ENCODE measurements at places on chromosomes 3 and 15.

- no peak for DNase-seq
Measured at GRCh38 chr15:74809956-74810355, 2.7 kb upstream of the LMAN1L start.

DNA sequence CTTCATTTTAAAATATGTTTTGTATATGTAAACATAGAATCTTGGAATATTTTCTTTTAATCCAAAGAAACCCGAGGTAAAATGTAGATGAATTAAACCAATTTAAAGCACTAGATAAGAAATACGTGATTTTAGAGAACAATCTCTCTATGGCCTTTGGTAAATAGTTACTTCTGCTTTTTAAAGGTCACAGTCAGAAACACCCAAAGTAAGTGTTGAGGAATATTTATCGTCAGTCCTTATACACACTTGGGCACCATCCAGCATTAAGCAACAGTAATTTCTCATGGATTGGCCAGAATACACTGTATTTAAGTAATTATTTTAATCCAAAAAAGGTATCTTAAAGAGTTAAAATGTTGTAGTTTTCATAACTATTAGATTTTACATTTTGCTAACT is 713.2 kb downstream of the NLGN1 start:
- DNase-seq = no peak

DNA sequence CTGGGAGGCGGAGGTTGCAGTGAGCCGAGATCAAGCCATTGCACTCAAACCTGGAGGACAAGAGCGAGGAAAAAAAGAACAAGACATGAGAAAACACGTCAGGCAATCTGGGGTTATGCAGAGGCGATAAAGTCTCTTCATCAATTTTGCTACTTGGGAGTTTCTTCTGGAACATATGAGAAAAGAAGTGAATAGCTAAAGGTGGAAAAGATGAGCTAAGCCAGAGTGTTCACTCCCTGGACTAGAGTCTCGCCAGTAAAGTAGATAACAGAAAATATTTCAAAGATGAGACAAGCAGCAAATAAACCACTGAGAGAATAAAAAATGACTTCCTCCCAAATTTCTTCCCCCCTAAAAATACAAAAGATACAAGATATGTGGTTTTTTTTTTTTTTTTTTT is 188.4 kb upstream of the HES1 start:
- no peak for DNase-seq

GRCh38 chr15:96336596-96337364 is 6.3 kb downstream of the NR2F2 start:
- DNase-seq = no peak

- DNase-seq = no peak
Measured at GRCh38 chr3:58580826-58581327, 3.7 kb upstream of the FAM107A start.

DNA sequence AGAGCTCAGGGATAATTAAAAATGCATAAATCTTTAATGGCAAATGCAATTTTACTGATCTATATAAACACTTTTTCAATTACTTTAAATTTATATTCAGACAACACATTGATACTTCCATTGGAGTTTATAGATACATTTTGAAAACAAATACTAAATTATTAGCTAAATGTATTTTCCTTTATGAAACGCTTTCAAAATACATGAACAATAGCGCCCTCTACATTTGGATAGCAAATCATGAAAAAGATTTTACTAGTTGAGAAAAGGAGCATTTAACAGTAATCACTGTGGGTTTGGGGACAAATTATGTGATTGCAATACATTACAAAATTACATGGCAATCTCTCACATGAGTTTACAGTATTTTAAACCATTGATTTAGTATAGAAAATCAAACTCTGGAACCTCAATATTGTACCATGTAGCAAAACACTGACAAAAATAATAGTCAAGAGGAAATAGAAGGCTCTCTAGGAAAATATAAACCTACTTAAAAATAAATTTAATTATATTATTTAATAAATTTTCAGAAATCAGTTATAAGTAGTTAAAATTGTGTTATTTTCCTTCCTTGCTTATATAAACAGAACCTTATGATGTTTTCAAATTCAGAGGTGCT is 207.9 kb downstream of the ZIC1 start:
- DNase-seq = no peak

DNA sequence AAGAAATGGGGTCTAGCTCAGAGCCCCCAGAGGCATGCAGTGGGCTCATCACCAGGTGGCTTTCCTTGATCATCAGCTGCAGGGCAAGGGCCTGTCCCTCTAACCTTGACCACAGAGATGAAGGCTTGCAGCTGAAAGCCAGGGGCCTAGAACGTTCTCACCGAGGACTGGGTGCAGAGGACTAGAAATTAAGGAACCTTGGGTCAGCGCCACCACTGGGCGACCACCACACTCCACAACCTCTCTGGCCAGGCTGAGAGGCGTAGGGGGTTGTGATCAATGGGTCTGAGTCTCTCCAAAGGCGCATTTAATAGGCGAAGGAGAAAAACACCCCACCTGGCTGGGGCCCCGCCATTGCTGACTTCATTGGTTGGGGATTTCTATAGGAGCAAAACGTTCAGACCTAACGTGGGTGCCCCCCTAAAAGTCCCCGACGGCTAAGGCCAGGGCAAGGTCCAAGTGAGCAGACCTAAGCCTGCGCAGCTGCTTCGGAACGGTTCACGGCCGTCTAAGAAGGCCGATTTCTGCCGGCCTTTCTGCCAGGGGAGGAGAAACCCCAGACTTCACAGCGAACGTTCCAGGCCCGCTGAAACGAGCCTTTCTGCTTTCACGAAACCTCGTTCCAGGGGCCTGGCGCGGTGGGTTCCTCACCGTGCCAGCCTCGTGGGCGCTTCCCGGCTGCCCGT is 915 bp downstream of the BCL2L10 start:
- no peak for DNase-seq

GRCh38 chr15:72585476-72586058 is 68.9 kb upstream of the GOLGA6B start:
- no peak for DNase-seq

- no peak for DNase-seq
Measured at GRCh38 chr15:40342416-40343320, 1.9 kb upstream of the CCDC9B start.

DNA sequence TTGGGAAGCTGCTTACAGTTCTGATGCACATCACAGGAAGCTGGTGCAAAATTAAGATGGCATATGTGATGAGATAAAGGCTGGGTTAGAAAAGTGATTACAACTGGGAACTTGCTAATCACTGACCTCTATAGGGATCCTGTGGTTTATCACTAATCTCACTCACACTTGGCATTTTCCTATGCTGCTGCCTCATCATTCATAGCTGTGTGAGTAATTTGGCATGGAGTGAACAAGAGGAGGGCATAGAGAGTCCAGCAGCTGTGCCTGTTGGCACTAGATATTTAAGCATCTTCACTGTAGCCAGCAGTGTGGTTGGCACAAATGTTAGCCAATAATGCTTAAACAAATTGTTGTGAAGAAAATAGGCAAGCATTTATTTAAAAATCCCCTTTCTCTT is 217.7 kb upstream of the CGNL1 start:
- DNase-seq = no peak

DNA sequence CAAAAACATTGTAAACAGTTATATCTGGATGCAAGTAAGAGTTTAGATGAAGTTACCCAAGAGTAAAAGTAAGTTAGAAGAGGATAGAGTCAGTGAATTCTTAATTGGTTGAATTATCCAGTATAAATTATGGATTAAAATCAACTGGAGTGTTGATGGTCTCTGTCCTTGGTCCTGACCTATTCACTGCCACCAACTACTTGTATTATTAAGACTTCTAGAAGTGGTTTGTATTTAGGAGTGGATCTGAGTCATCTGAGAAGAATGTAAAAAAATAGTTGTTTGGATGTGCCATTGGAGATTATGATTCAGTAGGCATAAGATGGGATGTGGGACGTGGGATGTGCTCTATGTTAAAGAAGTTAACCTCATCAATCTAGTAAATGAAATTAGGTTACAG is 86.4 kb downstream of the SYNPR start:
- no peak for DNase-seq

- no peak for DNase-seq
Measured at GRCh38 chr3:195583831-195584542, at the start of gene APOD. TSS of gene APOD (minus strand) at chr3:195583940. CDS start at chr3:195579461, 4,479 bp downstream.

DNA sequence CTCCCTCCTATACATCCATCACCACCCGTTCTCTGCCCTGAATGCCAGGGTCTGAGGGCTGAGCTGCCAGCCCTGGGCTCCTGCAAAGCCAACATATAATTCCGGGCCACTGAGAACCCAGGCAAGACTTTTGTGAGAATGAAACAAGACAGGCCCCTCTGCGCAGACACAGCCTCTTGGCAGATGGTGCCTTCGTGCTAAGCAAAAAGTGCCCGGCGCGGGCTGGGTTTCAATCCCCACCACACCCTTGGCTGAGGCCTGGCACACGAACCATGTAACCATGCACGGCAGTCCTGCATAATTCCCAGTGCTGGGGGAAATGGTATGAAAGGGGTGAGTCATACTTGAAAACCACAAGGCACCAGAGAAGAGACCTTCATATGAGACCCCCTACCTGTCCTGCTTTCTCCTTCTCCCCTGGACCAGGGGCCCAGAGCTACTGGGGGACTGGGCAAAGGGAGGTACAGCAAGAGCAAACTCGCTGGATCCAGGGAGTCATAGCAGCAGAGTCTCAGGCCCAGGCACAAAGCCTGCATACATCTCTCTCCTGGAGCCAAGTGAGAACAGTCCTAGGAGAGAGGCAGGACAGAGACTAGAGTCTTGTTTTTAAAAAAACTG is 26.1 kb upstream of the LOXL1 start:
- no peak for DNase-seq

GRCh38 chr3:171824116-171824515 is 13.8 kb upstream of the PLD1 start:
- DNase-seq = no peak

DNA sequence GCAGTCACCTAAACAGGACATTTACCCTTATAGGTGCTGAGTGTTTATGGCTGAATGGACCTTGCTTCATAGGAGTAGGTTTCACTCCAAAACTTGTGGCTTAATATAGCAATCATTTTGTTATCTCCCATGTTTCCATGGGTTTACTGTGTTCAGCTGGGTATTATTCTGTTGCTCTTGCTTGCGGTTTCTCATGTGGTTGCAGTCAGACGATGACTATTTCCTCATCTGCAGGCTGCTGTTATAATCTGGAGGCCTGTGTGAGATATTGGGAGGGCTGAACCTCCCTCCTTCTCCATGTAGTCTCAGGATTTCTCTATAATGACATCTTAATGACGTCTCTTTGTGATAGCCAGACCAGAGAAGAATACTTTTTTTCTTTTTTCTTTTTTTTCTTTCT is 98.1 kb downstream of the ZPLD1 start:
- no peak for DNase-seq

GRCh38 chr3:139225548-139225947 is 118.3 kb upstream of the MRPS22 start:
- DNase-seq = no peak

- DNase-seq = no peak
Measured at GRCh38 chr3:149934524-149934923, 36.2 kb downstream of the PFN2 start.

DNA sequence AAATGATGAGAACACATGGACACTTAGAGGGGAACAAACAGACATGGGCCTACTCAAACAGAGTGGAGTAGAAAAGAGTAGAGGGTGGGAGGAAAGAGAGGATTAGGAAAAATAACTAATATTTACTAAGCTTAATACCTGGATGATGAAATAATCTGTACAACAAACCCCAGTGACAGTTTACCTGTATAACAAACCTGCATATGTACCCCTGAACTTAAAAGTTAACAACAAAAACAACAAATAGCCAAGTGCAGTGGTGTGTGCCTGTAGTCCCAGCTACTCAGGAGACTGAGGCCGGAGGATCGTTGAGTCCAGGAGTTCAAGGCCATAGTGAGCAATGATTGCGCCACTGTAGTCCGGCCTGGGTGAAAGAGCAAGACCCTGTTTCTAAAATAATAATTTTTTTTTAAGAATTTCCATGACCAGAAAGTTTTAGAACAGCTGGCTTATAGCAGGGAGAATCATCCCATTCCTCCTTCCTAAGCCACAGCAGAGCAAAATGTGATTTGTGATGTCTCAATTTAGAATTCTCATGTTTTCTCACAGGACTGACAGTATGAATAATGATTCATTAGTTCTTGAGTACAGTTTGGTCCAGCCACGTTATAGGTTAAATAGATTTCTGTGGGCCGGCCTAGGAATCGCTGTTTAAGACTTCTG is 150.0 kb downstream of the ZNF609 start:
- no peak for DNase-seq

GRCh38 chr3:76436894-76437293 is 603.0 kb upstream of the ROBO2 start:
- DNase-seq = no peak

- no peak for DNase-seq
Measured at GRCh38 chr15:40290918-40291574, 8.2 kb upstream of the ANKRD63 start.
